Astrocyte (in vitro differentiated cells and primary cell): ENCODE measurements at places on chromosomes 4 and X. TPM values are rescaled to one million over a fixed set of nuclear protein-coding genes. Genes with fewer than 3 reads are reported as not detected.

SPATA4 gene
- total RNA-seq: 0.32 and 0.46 TPM in 2 replicates

RNF128 gene
- 14.9 and 17.5 TPM in 2 replicates for total RNA-seq

NAA11 gene
- total RNA-seq: not detected in 2 replicates

BTC gene
- total RNA-seq: 0.20 and 0.26 TPM in 2 replicates

ADRA2C gene
- total RNA-seq: 3.2 and 4.2 TPM in 2 replicates

FRMD7 gene
- 0.09 TPM in 1 of 2 replicates, not detected in the other for total RNA-seq

PARM1 gene
- total RNA-seq: 1.2 and 2.4 TPM in 2 replicates

CLDN34 gene
- 0.36 TPM in 1 of 2 replicates, not detected in the other for total RNA-seq

TRPC5OS gene
- not detected in 2 replicates for total RNA-seq

DDIT4L gene
- total RNA-seq: 0.14 and 1.5 TPM in 2 replicates

PCDH7 gene
- total RNA-seq: 40.8 and 45.4 TPM in 2 replicates

PDE5A gene
- total RNA-seq: 2.2 and 3.6 TPM in 2 replicates

ANAPC4 gene
- 18.9 and 19.2 TPM in 2 replicates for total RNA-seq

TRIM60 gene
- total RNA-seq: not detected in 2 replicates

ERAS gene
- total RNA-seq: 0.24 TPM in 1 of 2 replicates, not detected in the other

SERTM2 gene
- total RNA-seq: 0.12 and 0.23 TPM in 2 replicates

MAGEC3 gene
- total RNA-seq: not detected in 2 replicates

FAM47E gene
- 0.54 and 0.84 TPM in 2 replicates for total RNA-seq

FHIP1A gene
- total RNA-seq: 2.4 and 4.1 TPM in 2 replicates

ARHGAP6 gene
- total RNA-seq: 0.22 and 0.30 TPM in 2 replicates

SSX2 gene
- total RNA-seq: not detected in 2 replicates

PRSS12 gene
- total RNA-seq: 2.1 and 4.1 TPM in 2 replicates

NPY5R gene
- not detected in 2 replicates for total RNA-seq

GRID2 gene
- total RNA-seq: 0.07 and 0.14 TPM in 2 replicates
